Muscle of leg (tissue), 16 donors: ENCODE measurements at places on chromosomes 4 and X.
A peak's percentile ranks its signal among the peaks of the same experiment; 100 is the strongest.

DNA sequence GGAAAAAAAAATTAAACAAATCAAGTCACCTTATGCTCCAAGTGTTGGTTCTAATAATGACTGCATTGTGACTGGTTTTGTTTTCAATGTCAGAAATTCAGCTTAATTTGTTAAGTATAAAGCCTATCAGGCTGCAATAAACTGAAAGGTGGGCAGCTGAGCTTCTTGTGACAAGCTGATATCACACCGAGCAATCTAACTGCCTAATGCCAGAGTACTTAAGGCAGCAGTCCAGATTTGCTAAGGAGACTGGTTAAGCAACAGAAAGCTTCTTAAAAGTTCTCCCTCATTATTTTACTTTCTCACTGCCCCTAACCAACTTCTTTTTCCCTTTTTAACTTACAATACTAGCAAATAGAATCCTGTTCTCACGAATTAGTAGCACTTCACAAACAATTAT lies 201.0 kb downstream of the MAB21L2 start:
- peak; percentile 1 for DNase-seq

GRCh38 chr4:107736924-107737448 lies 17.0 kb upstream of the PAPSS1 start:
- peak; percentile 33 for DNase-seq

- no peak for DNase-seq
Measured at GRCh38 chr4:80539190-80539589, 203.7 kb downstream of the CFAP299 start.

GRCh38 chr4:168509786-168510185 lies 12.9 kb downstream of the PALLD start:
- DNase-seq, result no peak

DNA sequence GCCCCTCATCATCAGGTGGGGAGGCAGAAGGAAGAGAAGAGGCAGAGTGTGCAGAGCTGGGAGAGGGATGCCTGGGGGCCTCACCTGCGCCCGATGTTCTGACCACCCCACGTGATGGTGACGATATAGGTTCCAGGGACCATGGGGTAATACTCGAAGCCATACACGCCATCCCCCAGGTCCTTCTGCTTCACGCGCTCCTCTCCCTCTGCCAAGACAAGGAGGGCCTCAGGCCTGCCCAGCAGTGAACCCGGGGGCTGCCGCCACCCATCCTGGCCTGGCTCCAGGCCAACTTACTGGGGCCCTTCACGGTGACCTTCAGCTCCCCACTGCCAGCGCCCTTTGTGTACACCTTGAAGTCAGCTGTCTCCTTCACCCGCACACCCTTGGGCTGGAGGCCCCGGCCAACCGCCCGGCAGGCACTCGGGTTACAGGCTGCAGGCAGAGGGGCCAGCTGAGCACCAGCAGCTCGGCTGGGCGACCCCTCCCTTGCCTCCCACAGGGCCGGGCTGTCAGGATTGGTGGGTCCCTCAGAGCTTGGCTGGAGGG lies 9.3 kb downstream of the FLNA start:
- DNase-seq, result no peak

- no peak for DNase-seq
Measured at GRCh38 chrX:16653424-16653823, 3.5 kb downstream of the S100G start.
